Calu3 (cell line): ENCODE measurements at places on chromosomes 3 and 15. TPM values are rescaled to one million over a fixed set of nuclear protein-coding genes. Genes with fewer than 3 reads are reported as not detected.

- no peak overlapping the region for H3K27ac ChIP-seq
- no peaks in the 10 kb centered on the region for H3K27me3 ChIP-seq
- H3K36me3 ChIP-seq = no peaks in the 10 kb centered on the region
- peaks cover 24% of the 10 kb centered on the region for H3K4me1 ChIP-seq
- no peak overlapping the region for H3K4me3 ChIP-seq
Observed at GRCh38 chr3:189372243-189372642, 200.5 kb downstream of the TPRG1 start.

The TICRR gene
- total RNA-seq = 41.7 and 45.2 TPM in 2 replicates

- no peaks in the 10 kb centered on the region for H3K27me3 ChIP-seq
- no peak for DNase-seq
- no peaks in the 10 kb centered on the region for H3K36me3 ChIP-seq
Observed at GRCh38 chr3:147705651-147706051, 296.5 kb downstream of the ZIC1 start.

- H3K36me3 ChIP-seq = peaks cover 78% of the 10 kb centered on the region
- H3K4me1 ChIP-seq = peaks cover 43% of the 10 kb centered on the region
- no peak overlapping the region for H3K4me3 ChIP-seq
- no peaks in the 10 kb centered on the region for H3K27me3 ChIP-seq
Observed at GRCh38 chr15:90270502-90271150, 5.2 kb downstream of the NGRN start.

The PLCH1 gene
- total RNA-seq = 11.6 and 13.4 TPM in 2 replicates

The MORC1 gene
- total RNA-seq = not detected in 2 replicates

- DNase-seq = peak; percentile 34
- H3K4me1 ChIP-seq = peaks cover 74% of the 10 kb centered on the region
- H3K4me3 ChIP-seq = peak overlapping the region; percentile 52
- peak overlapping the region; percentile 83 for H3K27ac ChIP-seq
Observed at GRCh38 chr15:98799461-98800390, 151.4 kb downstream of the IGF1R start.

The STXBP5L gene
- not detected in 2 replicates for total RNA-seq

The CAND2 gene
- not detected in 2 replicates for total RNA-seq

The IGSF10 gene
- total RNA-seq = 0.24 and 0.29 TPM in 2 replicates
